SJSA1 (cell line): ENCODE measurements at places on chromosomes 7 and 10. TPM values are rescaled to one million over a fixed set of nuclear protein-coding genes. Genes with fewer than 3 reads are reported as not detected.

- no peak for DNase-seq
These were observed 64.0 kb upstream of the CDK1 start for GRCh38 chr10:60714233-60714632.

The MBL2 gene
- not detected in 2 replicates for total RNA-seq

- DNase-seq, result no peak
These were observed 169.4 kb downstream of the TEX36 start for GRCh38 chr10:125513429-125514182.

DNA sequence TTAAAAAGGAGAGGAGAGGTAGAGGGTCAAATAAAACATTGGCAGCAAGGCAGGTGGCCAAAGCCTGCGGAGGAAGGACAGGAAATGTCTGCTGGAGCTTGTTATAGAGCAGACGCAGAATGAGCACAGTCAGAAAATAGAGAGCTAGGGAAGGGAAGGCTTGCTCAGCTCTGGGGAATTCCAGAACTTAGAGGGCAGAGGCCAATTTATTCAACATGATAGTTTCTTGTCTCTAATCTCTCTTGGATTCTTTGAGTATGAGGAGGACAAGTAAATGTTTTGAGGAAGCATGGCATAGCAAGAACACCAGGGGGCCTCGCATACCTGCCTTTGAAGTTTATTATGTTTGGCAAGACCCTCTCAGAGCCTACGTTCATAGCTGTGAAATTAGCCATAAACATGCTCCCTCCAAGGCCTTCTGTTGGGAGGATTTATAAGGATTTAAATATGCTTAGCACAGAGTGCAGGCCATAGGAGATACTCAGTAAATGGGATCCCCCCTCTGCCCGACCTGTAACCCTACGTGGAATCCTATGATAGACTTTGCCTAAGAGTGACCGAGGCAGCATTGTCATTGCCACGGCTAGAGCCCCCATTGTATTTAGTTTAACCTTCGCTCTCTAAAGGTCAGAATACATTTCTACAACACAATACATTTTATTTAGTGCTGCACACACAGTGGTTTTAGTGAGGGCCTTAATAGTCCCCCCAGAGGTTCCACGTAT, 293.9 kb downstream of the CCDC3 start:
- DNase-seq, result peak; percentile 73

- DNase-seq, result no peak
These were observed 2.5 kb upstream of the EMX2 start for GRCh38 chr10:117539903-117540639.

DNA sequence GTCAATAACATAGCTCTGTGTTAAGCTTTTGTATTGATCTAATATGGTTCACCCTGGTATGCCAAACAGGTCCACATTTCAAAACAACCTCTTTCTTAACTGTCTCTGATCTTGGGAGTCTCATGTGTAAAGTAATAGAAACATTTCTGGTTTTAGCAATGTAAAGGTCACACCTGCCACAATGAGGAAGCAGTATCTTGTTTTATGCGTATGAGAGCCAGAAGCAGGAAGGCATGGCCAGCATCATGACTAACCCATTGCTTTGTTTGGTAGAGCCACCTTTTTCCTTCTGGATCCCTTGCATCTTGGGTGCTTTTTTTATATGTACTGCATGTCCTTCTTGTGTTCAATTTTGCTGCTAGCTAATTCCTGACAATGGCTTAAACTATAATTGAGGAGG, 411.3 kb upstream of the SEMA3C start:
- DNase-seq, result no peak

DNA sequence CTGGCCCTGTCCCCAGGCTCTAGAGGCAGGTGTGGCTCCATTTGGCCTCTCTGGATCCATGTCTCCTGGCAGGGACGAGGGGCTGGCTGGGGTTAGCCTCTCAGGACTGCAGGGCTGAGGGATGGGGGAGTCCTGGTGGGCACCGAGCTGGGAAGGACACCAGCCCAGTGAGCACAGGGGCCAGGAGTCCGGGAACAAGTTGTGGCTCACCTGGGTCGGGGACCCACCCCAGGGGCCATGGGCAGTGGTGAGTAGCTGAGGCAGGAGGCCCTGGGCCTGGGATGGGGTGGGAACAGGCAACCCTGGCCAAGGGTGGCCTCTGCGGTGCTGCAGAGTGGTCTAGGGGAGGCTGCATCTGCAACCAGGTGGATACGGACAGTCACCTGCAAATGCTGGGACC, 24.1 kb downstream of the ANTXRL start:
- DNase-seq, result peak; percentile 35

DNA sequence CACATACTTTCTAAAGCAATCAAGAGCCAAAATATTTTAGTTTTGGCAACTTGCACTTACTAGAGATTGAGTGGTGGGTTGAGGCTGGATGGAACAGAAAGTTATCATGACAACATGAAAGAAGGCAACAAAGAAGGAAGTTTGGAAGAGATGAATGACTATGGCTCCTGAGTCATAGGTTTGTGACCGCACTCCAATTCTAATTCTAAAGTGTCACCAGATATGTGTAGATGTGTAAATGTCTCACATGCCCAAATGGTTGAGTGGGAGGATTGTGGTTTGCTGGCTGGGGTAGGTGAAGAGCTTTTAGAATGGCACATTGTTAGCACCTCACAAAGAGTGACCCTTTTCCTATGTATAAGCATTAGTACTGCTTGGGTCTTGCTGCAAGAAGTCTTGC, 20.2 kb downstream of the TAS2R16 start:
- peak; percentile 48 for DNase-seq

The AOAH gene
- total RNA-seq, result 0.61 TPM in 1 of 2 replicates, not detected in the other

DNA sequence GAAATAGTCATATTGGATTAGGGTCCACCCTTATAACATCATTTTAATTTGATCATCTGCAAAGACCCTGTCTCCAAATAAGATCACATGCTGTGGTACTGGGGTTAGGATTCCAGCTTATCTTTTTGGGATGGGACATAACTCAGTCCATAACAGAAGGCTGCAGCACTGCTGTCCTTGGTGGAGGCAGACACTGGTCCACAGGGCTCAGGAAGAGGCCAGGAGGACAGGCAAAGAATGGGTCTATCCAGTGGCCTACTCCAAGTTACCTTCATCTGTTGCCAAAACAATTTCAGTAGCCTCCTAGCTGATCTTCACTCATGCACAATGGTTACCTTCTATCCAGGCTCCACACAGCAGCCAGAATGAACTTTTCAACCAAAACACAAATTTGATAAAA, 387.0 kb downstream of the GRID1 start:
- DNase-seq, result no peak

The MYO3A gene
- total RNA-seq, result not detected in 2 replicates

The HPSE2 gene
- total RNA-seq, result not detected in 2 replicates

GRCh38 chr7:151793531-151793951, 83.4 kb downstream of the PRKAG2 start:
- no peak for DNase-seq

The FGFR2 gene
- 1.1 and 2.5 TPM in 2 replicates for total RNA-seq

DNA sequence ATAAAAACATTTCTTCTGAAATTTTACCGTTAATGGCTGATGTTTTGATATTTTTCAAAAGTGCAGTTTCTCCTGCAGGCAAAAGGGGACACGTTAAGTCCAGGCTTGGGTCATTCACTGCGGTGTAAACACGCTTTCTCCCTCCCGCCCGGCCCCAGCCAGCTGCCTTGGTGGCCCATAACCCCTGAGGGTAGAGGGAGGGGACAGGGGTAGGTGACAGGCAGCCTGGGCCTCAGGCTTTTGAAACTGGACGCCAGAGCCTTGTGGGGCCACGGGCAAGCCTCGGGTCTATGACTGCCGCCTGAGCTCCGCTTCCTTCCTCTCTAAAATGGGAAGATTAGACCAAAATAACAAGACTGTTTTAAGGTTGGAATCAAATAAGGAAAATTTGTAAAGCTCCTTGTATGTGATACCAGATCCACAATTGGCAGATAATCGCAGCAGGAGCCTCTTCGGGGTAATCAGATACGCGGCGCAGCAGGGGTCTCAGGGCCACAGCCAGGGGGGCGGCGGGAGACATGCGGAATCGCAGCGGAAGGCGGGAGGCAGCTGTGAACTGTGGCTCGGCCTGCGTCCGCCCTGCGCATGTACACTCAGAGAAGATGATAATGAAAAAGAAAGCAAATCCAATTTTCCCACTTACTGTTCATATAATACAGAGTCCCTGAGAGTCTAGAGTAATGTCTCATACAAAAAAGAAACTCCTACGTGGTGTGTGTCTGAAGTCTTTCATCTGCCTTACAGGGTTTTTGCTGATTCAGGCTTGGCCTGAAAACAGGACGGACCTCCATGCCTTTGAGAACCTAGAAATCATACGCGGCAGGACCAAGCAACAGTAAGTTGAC, 138.3 kb downstream of the EGFR start:
- DNase-seq, result no peak

DNA sequence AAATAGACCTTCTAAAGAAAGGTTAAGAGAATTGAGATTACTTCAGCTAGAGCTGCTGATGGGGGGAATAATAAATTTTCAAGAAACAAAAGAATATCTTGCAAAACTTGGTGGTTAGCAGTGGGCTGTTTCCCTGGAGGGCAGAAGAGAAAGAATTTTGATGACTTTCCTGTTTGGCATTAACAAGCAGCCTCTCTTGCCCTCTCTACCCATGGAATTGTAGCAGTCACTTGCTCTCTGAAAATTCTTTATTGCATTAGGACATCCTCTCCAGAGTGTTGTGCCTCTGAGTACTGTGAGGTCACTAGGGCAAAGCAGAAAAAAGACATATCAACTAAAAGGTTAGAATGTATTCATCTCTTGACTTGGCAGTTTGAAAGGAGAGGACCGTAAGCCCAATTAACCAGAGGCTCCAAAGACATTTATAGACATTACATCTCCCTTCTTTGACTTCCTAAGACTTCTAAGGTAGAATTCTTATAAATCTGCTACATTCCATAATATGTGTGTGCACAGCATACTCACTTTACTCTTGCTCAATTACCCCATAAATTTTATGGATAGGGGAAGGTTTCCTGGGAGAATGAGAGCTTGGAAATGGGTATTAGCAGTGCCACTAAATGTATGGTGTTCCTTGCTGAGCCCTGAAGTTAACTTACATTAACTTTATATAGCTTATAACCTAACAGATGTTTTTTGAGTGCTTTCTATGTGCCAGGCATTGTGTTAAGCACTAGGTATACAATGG, 215.3 kb downstream of the KIF20B start:
- DNase-seq, result no peak

DNA sequence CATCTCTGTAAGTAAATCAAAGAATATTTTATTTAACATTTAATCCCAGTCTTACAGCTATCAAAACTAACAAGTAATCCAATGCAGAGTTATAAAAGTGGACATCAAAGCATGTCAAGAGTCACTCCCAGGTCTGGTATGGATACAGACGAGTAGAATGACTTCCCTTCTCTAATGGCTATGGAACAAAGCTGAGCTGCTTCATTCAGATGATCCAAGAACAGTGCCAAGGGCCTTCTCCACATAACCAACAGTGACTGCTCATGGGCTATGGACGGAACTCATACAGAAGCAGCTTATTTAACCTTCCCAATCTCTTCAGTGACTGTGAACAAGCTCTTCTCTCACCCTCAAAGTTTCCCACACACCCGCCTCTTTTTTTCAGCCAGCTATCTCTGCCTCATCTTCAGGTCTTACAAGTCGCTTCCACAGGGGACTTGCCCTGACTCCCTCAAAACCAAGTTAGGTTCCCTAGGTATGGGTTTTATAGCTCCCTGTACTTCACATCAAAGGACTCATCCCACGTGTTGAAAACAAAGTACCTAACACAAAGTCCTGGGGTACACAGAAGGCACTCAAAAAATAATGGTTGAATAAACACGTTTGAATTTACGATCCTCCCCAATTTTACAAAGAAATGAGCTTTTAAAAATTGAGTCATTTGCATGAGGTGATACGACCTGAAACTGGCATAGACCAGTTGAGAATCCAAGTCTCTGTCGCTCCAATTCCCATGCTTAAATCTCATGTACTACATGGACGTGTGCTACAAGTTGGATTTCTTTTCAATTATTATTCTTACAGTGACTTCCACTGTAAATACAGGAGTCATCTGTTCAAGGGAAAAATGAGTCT, 3.1 kb downstream of the USP6NL start:
- no peak for DNase-seq

The LEP gene
- total RNA-seq, result not detected in 2 replicates

GRCh38 chr7:105885387-105886111, 9.2 kb upstream of the ATXN7L1 start:
- no peak for DNase-seq

DNA sequence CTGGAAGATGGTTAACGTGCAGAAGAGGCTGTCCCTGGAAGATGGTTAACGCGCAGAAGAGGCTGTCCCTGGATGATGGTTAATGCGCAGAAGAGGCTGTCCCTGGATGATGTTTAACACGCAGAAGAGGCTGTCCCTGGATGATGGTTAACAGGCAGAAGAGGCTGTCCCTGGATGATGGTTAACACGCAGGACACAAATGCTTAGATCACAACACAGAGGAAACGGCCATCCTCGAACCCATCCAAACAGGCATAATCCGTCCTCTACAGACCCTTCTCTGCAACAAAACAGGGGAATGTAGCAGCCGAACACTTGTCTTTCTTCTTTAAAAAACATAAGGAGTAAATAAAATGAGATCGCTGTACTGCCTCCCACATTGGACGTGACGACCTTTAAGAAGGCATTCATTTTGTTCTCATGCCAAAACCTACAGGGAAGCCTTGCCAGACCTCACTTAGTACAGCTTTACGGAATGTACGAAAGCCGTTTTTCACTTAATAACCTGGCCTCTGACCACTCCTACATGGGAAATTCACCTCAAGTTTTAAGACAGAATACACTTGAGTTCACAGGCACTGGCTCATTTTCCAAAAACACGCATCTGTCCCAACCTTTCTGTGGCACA, 245.2 kb downstream of the ZMYND11 start:
- DNase-seq, result no peak

The CLCN1 gene
- total RNA-seq, result not detected in 2 replicates

The SPDYE11 gene
- not detected in 2 replicates for total RNA-seq

GRCh38 chr10:91944880-91945630, 21.5 kb downstream of the BTAF1 start:
- no peak for DNase-seq

DNA sequence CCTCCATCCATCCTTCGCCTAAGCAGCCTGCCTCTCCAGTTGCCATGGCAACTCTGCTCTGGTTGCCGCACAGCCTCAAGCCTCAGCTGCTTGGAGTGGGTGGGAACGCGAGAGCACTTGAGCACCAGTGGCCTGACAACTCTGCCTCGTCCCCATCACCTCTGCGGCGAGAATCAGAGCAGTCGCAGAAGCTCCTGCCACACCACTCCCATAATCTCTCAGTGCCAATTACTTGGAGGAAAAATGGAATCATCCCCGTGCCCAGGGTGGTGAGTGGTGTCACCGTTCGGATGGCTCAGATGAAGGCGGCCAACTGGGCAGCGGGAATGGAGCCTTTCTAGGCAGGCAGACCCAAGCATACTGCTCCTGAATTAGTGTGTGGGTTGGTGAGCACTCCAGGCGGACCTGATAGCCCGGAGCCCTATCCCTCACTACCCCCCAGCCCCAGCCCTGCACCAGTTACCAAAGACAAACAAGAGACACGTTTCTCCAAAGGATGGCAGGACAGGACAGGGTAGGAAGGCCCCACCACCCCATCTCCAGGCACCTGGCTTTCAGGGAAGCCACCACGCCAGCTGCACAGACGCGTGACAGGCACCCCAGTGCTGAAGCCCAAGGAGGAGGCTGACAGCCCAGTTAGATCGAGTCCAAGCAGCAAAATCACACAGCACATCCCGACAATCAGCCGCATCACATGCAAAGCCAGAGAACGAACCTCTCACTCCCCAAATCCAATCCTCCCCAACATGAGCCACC, 335.4 kb downstream of the PTPRN2 start:
- DNase-seq, result peak; percentile 36
